Frontal cortex (tissue), 4 donors: ENCODE measurements at places on chromosomes 2 and 18.

DNA sequence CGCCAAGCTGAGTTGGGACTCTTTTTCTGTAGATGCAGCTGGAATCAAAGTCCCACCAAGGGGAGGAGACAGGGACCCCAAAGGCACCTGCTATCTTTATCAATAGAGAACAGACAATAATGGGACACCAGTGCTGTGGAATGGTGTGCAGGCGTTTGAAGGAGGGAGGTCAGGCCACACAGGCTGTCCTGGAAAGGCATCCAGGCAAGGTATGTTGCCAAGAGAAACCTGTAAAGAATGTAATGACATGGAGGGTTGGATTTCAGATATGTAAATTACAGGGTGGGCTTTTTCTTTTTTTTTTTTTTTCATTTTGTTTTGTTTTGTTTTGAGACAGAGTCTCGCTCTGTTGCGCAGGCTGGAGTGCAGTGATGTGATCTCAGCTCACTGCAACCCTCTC is 9.7 kb upstream of the NMUR1 start:
- DNase-seq, result no peak

- no peak for DNase-seq
These were observed 20.1 kb downstream of the ARID5A start for GRCh38 chr2:96556441-96557330.

GRCh38 chr2:239006622-239007285 is 158.9 kb downstream of the TWIST2 start:
- no peak for DNase-seq

GRCh38 chr2:70035344-70035844 is 51.9 kb upstream of the PCBP1 start:
- no peak for DNase-seq

GRCh38 chr2:234981197-234982095 is 29.6 kb downstream of the SH3BP4 start:
- no peak for DNase-seq

DNA sequence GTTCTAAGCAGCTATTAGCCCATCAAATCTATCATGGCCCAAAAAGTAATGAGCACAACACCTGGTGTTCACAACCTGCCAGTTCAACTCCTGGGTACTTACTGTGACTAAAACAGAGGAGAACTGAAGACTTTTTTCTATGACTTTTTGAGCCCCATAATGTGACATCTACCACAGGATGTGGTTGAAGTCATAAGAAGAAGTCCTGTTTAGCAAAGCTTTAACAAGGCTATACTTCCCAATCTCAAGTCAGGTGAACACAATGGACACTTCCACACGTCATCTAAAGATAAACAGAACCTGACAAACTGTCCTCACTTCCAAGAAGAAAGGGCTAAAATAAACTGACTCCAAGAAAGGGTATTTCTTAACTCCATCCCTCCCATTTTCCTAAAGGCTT is 138.8 kb downstream of the ATAD2B start:
- no peak for DNase-seq

- no peak for DNase-seq
These were observed 444.9 kb downstream of the ARHGAP15 start for GRCh38 chr2:143574069-143574468.

GRCh38 chr2:117931978-117932377 is 81.9 kb downstream of the CCDC93 start:
- no peak for DNase-seq

- peak; percentile 80 for DNase-seq
These were observed at the start of gene ATOH8 for GRCh38 chr2:85753525-85754312. Gene ATOH8 (plus strand): TSS chr2:85753991. CDS start chr2:85754190, 199 bp downstream.

DNA sequence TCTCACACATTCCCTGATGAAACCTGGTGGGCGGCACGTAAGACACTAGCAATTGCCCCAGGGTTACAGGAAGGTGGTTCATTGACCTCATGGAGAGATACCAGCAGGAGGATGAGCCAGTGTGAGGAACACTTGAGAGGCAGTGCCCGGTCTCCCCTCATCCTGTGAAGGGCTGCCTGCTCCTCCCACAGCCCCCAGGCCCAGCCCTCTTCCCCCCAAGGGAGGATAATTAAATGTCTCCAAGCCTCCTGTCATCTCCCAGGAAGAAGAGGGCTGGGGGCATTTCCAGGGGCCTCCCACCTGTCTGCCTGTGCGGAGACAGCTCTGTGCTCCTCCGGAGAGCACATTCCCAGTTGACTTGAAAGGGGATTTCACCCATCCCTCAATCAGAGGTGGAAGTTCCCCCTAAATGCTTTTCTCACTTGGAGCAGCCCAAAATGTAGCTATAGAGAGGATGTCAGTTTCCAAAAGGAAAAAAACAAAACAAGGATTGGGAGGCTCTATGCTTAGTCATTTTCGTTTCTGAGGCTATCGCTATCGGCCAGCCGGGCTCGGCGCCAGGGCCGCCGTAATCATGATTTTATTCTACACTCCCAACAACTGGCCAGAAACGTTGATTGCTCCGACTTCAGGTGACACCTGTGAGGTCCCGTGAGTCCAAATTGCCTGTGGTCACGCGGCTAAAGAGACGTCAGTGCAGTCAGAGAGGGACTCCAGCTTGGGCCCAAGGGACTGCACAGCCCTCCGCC is 7.1 kb downstream of the KCNF1 start:
- DNase-seq, result no peak

GRCh38 chr2:77210725-77211124 is 311.5 kb downstream of the LRRTM4 start:
- no peak for DNase-seq

DNA sequence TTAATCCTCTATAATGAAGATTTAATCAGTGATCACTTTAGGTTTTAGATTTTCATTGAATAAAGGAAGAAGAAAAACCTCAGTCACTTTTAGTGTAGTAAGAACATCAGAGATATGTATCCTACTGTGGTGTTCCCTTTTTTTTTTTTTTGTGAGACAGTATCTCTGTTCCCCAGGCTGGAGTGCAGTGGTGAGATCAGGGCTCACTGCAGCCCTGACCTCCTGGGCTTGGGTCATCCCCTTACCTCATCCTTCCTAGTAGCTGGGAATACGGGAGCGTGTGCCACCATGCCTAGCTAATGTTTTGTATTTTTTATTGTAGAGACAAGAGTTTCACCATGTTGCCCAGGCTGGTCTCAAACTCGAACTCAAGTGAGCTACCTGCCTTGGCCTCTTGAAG is 5.1 kb downstream of the SLC39A10 start:
- DNase-seq, result no peak

DNA sequence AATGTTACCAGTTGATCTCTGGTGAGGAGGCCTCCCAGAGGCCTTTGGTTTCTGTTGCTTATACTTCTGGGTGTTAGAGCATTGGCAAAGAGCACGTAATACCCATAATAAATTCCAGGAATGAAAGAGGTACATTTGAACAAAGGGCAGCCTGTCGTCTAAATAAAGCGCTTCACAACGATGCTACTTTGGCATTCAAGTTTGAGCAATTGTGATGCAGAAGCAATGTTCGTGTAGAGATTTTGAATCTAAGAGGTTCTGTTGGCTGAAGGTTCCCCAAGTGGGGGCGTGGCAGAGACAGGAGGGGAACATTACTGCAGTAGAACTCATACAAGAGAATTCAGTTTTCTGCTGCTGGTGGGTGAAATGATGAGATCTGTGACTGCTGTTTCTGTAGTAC is 27.8 kb downstream of the ZNF532 start:
- no peak for DNase-seq

- no peak for DNase-seq
These were observed 6.6 kb upstream of the GULP1 start for GRCh38 chr2:188285049-188285448.

DNA sequence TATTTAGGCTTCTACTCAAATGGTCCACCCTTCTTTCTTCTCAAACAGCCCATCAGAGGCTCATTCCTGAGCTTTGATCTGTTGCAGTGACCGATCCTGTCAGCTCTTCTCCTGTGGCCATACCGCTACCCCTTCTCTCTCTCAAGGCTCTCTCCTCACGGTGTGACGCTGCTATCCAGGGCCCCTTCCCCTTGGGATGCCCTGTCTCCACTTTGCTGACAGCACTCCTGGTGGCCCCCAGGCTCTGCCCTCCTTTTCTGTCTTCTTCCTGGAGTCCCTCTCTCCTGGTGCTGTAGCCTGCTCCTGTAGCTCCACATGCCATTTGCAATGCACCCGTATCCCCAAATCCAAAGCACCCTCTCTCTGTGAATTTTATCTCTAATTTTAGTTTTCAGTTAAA is 45.4 kb upstream of the CTAGE1 start:
- no peak for DNase-seq

GRCh38 chr18:58287353-58288274 is 243.6 kb downstream of the NEDD4L start:
- no peak for DNase-seq

- DNase-seq, result no peak
These were observed 81.4 kb upstream of the SMAD7 start for GRCh38 chr18:49032189-49032584.

- DNase-seq, result peak; percentile 78
These were observed 57.9 kb downstream of the SNORC start for GRCh38 chr2:232927793-232928550.

GRCh38 chr2:20106746-20107145 is 55.3 kb upstream of the LAPTM4A start:
- no peak for DNase-seq

DNA sequence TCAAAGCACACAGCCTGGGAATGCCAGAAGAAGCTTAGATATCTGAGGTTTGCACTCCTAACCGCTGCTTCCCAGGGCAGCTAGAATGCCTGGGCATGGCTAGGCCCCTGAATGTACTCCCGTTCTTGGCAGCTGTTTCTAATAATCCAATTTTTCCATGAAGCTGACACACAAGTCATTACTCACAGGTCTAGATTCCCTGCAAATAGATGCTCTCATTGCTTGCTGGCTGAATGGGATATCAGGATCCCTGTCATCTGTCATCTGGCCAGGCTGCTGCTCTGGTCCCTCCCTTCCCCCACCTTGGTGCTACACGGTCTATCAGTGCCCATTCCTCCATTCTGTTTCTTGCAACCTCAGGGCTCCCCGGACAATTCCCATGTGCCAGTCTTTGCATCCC is 40.7 kb upstream of the TEX51 start:
- no peak for DNase-seq

GRCh38 chr2:80374105-80374504 is 69.6 kb upstream of the LRRTM1 start:
- no peak for DNase-seq

- DNase-seq, result no peak
These were observed 413.5 kb downstream of the PTPRM start for GRCh38 chr18:7980656-7981055.

DNA sequence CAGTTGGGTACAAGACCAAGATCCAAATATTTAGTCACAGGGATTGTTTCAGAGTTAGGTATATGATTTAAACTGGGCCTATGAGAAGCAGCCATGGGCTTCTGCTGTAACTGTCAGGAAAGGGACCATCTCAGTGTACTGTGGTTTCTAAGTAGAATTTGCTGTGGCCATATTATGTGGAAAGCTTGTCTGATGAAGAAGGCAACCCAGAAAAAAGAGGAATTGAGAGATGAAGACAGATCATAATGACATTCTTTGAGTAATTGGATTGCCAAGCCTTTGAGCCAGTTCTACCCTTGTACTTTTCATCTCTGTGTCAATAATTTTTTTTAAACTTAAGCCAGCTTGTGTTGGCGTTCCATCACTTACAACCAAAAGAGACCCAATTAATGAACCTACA is 259.6 kb downstream of the NUP35 start:
- DNase-seq, result no peak

DNA sequence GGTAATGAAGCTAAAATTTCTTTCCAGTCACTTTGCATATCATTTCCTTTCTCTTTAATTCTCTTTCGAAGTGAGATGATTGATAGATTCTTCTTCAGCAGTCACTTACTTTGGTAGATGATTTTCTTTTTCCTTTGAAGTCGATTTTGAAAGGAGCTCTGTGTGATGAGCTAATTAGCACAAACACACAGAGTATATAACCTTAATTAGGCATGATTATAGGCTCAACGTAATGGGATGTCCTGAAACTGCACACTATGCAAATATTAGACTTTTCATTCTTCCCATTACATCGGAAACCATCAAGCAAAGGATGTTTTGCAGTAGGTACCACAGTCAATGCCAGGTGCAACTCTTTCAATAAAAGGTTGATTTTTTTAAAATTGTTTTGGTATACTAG is 6.4 kb upstream of the CTLA4 start:
- no peak for DNase-seq

DNA sequence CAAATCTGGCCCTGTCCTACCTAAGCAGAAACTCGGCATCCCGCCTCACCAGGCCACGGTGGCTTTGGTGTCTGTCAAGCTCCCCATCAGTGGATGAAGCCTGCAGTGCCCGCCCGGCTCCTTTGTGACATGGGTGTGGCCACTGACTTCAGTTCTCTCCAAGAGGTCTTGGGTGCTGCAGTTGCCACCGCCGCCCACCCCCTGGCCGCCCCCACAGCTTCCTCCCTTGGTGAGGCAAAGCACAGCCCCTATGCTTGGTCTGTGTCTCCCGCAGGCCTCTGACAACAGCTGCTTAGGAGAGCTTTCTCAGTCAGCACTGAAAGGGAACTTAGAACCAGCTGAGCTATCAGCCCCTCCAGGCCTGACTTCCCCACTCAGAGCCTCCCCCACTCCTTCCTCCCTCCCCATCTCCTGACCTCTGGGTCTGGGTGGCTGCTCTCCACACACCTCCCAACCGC is 22.9 kb upstream of the GPR55 start:
- DNase-seq, result no peak

- DNase-seq, result no peak
These were observed 507.9 kb upstream of the CDH2 start for GRCh38 chr18:28684746-28685355.

DNA sequence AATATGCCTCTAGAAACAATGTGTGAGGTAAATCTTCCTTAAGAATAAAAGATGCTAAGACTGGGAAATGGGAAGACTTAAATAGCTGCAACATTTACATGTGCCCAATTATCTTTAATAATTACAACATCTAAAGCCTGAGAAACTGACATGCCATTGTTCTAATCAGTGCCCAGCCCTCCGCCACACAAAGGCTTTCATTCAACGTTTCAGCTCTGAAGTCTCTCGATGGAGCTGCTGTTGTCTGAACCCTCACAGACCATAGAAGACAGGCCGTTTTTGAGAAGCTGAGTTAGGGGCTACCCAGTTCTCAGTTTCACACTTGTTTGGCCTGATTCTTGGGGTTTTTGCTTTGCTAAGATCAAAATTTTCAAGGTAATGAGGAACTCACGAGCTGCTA is 315.4 kb upstream of the CHST9 start:
- DNase-seq, result peak; percentile 20

DNA sequence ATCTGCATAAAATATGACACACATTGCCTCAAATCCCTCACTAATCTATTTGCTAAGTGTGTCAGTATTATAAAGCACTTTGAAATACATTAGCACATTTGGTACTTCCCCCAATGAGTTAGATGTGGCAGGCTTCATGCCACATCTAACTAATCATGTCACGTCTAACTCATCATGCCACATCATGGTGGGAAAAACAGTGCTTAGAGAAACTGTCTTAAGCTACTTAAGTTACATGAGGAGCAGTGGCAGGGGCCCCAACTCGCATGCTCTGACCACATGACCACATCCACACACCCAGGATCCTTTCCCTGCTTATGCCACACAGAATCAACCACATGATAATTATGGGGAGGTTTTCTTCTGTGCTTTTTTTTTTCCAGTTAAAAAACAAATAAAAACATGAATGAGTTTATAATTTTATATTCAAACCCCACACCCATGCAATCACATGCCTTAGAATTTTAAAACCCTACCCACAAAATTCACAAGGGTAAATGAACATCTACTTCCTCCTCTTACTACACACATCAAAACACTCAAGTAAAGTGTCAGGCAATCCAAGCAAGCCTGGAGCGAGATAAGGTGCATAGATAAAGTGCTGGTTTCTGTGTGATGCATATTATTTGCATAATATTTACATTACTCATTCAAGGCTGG is 1.6 kb downstream of the ABCA12 start:
- no peak for DNase-seq
